ENCODE measurements at places on chromosomes 12 and 14. TPM values are rescaled to one million over a fixed set of nuclear protein-coding genes. Genes with fewer than 3 reads are reported as not detected.

The RIPK3 gene
- 38.2 TPM for total RNA-seq

DNA sequence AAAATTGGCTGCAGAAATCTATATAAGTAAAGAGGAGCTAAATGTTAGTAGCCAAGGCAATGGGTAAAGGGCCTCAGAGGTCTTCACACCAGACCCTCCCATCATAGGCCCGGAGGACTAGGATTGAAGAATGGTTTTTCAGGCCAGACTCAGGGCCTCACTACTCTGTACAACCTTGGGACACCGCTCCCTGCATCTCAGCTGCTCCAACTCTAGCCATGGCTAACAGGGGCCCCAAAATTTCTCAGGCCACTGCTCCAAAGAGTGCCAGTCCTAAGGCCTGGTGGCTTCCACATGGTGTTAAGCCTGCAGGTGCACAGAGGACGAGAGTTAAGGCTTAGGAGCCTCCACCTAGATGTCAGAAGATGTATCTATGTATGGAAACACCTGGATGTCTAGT, 155.5 kb upstream of the MGAT4C start:
- no peak for DNase-seq

- peak; percentile 67 for DNase-seq
Measured at GRCh38 chr12:105279460-105280056, 43.6 kb upstream of the APPL2 start.

DNA sequence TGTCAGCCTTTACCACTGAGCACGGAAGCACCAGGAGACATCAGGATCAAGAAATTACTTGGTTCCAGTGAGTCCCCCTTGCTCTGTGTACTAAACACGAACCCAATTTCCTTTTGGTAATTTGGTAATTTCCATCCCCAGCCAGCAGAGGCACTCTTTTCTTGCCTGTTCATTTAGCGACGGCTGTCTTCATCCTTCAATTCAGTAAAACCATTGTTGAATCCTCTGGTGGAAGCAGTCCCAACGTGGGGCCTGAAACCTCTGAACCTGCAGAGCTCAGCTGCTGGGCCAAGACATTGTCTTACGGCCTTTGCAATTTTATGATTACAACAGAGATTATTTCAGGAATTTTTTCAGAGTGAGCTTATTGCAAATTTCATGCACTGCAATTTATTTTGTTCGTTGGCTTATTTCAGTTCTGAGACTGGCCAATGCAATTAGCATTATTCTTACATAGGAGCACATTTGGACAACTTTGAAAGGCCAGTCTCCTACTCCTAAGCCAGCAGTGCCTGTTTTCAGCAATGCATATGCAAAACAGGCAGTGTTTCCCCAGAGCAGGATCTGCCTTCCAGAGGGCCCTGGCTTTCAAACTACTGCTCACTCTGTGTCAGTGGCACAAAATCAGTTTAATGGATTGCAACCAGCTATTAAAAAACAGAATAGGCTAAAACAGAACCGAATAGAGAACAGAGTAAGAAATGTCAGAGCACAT, 372.9 kb upstream of the TMEM132C start:
- no peak for DNase-seq

The CCDC184 gene
- total RNA-seq, result 0.53 TPM

DNA sequence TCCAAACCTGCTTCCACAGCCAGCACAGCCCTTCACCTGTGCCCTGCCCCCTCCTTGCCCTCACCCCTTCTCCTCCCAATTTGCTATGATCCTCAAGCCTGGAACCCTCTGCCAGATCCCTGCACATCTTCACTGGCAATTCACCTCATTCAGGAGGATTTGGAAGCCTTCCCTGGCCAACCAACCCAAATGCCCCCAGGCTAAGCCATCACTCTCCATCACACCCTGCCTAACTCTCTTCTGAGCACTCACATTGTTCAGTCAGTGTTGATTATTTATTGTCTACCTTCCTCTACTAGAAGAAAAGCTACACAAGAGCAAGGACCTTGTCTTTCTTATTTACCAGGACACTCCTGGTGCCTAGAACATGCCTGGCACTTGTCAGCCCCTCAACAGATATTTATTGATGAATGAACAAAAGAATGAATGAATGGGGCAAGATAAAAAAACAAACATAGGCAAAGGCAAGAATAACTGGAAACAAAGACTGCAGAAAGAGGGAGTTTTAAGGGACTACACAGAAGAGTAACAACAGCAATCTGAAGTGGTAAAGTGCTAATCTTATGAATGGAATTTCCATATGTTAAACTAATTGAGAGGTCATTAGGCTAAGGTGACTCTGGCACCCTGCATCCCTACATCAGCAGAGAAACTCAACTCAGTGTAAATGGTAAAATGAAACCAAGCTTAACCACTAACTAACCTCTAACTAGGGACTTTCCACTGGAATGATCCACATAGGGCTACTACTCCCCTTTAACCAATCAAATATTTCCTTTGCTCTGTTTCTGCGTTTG, 33.4 kb downstream of the TMTC1 start:
- no peak for DNase-seq

The KRT72 gene
- 0.25 TPM for total RNA-seq

GRCh38 chr12:15350643-15351042, 28.3 kb downstream of the PTPRO start:
- no peak for DNase-seq

DNA sequence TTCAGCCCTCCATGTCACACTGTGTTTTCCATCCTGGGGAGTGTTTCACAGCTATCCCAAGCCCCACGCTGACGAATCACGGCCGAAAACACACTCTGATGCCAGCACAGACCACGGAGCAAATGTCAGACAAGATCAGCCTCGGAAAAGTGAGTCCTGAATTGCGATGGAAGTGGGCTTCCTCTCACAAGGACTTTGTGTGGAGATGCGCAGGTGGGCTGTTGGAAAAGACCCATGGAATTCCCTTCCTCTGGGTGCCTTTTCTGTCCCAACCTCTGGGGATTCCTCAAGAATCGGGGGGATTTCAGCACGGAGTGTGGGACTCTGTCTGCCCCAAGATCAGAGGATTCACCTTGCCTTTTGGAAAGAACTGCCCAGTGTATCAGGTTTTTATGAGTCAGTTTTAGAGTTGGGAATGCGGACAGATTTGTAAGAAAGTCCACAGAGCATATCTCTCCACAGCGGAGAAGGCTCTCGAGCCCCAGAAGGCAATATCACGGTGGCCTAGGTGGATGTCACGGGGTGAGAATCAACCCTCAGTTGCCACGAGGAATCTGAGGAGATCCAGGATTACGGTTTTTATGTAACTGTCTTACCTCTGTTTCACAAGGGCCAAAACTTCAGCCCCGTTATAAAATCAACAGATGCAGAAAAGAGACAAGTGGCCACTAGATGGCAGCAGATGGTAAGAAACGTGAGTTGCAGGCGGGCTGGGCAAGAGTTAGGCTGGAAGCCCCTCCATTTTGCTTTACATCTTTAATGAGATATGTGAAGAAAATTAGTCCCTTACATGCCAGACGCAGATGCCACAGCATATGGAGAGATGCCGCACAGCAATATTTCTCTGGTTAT, 201.9 kb downstream of the DAD1 start:
- peak; percentile 81 for DNase-seq

DNA sequence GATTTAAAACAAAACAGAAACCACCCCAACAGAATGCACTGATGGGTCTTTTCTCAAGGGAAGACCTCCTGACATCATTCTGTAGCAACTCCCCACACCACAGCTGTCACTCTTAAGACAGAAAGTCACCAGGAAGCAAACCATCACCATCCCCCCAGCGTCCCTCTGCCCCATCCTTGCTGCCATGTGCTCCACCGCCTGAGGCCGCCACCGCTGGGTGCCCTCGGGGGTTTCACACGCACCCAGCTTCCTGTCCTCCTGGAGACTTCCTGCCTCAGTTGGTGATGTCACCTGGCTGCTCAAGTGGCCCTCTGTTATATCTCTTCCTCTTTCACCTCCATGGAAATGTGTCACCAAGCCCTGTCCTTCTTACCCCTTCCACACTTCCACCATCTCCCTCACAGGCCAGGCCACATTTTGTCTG, 71.4 kb upstream of the GPR68 start:
- DNase-seq, result no peak

The TAOK3 gene
- total RNA-seq, result 39.5 TPM

The PLCZ1 gene
- not detected for total RNA-seq

The GSC gene
- not detected for total RNA-seq

The PTPRO gene
- 26.1 TPM for total RNA-seq

The HECTD1 gene
- total RNA-seq, result 113 TPM

- DNase-seq, result no peak
Measured at GRCh38 chr14:50619569-50620141, 48.5 kb downstream of the SAV1 start.

DNA sequence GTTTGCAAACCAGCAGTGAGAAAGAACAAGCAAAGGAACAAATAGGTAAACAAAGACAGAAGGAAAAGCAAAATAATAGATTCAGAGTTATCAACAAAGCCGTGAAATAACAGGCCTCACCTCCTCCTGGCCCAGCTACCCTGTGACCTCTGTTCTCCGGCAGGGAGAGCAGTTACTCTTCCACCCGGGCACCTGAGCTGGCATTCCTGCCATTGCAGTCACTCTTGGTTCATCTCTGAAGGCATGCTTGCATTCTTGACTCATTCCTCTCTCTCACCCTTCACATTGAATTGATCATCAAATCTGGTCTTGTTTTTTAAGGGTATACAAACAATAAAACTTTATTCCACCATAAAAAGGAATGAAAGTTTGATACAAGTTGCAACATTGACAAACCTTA, 95.1 kb downstream of the TTC8 start:
- peak; percentile 46 for DNase-seq

The GRIN2B gene
- 1.5 TPM for total RNA-seq

DNA sequence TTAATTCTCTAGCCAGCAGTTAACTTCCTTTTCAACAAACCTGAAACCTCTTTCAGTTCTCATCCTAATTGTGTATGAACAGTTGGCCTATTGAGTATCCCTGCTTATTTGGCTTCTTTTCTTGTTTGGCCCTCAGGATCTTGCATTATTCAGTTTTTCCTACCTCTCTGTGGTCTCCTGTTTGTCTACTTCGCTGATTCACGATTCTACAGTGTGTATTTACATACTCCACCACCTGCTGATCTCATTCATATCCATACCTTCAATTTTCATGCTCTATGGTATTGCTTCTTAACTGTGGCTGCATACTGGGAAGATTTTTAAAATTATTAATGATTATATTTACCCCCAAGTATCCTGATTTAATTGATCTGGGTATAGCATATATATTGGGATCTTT, 56.4 kb downstream of the RASSF9 start:
- DNase-seq, result no peak

The RAPGEF3 gene
- 10.1 TPM for total RNA-seq

DNA sequence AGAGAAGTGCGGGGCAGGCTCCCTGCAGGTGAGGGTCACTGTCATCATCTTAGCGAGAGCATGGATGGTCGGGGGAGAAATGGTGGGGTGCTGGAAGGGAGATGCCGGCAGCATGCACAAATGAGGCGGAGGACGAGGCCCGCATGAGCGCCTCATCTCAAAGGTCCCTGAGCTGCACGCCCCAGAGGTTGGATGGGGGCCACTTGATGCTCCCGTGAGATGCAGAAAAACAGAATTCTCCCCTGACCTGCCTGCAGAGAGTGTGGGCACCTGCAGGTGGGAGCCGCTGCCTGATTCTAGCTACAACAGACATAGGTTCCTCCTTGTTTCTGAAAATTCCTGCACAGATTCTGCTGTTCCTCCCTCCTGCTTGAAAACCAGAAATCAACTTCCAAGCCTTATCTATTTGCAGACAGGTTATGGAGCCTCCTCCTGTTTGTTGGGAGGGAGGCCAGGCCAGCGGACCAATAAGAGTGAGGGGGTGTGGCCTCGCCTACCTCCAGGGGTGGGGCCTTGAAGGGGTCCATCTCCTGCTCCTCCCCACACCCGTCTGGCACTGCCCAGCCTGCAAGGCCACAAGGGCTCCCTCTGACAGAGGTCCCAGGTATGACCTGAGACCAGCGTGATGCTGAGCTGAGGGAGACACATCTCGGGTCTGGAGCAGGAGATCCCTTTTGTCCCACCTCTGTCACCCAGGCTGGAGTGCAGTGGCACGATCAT, 67.2 kb downstream of the KDM2B start:
- DNase-seq, result peak; percentile 65

All from colonic mucosa (tissue), 4 donors.